Muscle of back (tissue), 13 donors: ENCODE measurements at places on chromosomes 4 and X.

GRCh38 chr4:116001291-116001690 lies 887.9 kb upstream of the NDST4 start:
- no peak for DNase-seq

DNA sequence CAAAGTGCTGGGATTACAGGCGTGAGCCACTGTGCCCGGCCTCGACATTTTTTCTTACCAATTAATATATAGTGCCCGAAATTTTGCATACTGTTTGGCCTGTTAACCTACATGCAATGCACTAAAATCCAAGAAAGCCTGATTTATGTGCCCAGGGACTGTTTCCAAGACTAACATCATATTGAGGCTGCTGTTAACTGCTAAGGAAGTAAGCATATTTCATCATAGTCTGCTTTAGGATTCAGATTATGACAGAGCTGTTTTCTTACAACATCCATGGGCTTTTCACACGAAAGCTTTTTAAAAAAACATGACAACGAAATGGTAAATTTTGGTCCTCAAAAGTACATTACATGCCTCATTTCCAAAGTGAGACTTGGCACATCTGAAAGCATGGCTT lies 84.4 kb downstream of the STOX2 start:
- DNase-seq, result peak; percentile 63

DNA sequence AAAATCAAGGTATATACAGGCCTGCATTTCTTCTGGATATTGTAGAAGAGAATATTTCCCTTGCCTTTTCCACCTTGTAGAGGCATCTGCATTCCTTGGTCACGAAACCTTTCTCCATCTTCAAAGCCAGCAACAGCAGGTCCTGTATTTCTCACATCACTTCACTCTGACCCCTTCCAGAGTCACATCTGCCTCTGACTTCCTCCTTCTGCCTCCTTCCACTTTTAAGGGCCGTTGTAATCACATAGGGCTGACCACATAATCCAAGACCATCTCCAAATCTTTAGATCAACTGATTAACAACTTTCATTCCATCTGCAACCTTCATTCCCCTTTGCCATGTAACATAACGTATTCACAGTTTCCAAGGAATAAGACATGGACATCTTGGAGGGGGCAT lies 38.3 kb upstream of the NDP start:
- no peak for DNase-seq

- DNase-seq, result peak; percentile 17
These were observed 586.0 kb downstream of the ACTRT1 start for GRCh38 chrX:127466211-127466610.

DNA sequence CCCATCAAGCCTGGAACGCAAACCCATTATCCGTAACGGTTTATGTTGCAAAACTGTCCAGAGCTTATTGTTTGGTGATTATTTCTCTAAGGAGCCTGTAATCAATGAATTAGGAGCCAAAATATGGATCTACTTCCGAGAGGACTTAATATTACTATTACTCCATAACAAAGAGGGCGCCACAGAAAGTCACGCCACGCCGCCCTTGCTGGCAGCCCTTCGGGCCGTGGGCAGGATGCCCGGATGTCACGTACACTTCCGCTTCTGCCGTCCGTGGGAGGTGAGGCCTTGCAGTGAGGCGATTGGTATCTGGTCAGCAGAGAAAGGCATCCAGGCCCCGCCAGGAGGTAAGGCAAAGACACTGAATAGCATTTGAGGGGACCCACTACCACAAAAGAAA lies at the start of gene MAGEB10:
MAGEB10 (plus strand) TSS at position 301 of the 400 bp plus-strand sequence. CDS start 13,317 bp downstream, outside the sequence.
- no peak for DNase-seq

DNA sequence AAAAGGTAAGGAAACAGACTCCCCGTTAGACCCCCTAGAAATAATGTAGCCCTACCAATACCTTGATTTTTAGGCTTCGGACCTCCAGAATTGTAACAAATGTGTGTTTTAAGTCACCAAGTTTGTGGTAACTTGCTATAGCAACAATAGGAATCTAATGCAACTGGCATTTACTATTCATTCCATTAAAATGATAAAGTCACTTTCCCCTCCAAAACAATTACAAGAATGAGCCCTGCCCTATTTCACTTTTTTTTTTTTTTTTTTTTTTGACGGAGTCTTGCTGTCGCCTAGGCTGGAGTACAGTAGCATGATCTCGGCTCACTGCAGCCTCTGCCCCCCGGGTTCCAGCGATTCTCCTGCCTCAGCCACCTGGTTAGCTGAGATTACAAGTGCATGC lies 3.5 kb upstream of the DDX60L start:
- DNase-seq, result no peak

DNA sequence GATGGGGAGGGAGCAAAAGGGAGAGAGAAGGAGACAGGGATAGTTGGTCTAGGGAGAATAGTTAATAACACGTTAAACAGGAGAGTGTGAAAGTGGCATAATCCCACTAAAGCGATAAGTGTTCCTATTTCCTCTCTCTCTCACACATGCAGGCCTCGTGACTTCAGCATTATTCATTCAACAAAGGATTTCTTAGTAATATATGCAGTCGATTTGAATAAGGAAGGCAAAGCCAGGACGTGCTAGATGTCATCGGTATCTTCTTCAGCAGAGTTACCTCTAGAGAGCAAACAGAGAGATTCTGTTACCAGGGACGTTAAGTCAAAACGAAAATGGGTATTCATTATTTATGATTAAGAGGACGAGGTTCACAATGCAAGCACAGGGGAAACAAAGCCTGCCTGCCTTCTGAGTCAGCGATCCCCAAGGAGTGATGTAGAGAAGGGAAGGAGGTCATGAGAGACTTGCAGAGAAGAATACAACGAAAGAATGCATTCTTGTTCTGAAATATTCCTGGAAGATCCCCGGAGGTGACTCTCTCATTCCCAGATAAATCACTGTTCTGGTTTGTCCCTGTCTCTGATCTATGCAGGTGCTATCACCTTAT lies 1048.4 kb downstream of the NLGN4X start:
- peak; percentile 1 for DNase-seq

DNA sequence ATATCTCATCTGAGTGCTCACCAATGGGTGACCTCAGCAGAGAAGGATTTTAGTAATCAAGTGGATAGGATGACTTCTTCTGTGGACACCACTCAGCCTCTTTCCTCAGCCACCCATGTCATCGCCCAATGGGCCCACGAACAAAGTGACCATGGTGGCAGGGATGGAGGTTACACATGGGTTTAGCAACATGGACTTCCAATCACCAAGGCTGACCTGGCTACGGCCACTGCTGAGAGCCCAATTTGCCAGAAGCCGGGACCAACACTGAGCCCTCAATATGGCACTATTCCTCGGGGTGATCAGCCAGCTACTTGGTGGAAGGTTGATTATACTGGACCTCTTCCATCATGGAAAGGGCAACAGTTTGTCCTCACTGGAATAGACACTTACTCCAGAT lies 97.4 kb downstream of the LCORL start:
- no peak for DNase-seq

- no peak for DNase-seq
These were observed 229.0 kb downstream of the PABPC4L start for GRCh38 chr4:133972586-133972985.

- no peak for DNase-seq
These were observed 37.8 kb downstream of the LGI2 start for GRCh38 chr4:24992968-24993367.
